ENCODE measurements at places on chromosomes 6 and 20.

- no peak for DNase-seq
Observed at GRCh38 chr6:29734046-29735018, 11.1 kb downstream of the HLA-F start.

DNA sequence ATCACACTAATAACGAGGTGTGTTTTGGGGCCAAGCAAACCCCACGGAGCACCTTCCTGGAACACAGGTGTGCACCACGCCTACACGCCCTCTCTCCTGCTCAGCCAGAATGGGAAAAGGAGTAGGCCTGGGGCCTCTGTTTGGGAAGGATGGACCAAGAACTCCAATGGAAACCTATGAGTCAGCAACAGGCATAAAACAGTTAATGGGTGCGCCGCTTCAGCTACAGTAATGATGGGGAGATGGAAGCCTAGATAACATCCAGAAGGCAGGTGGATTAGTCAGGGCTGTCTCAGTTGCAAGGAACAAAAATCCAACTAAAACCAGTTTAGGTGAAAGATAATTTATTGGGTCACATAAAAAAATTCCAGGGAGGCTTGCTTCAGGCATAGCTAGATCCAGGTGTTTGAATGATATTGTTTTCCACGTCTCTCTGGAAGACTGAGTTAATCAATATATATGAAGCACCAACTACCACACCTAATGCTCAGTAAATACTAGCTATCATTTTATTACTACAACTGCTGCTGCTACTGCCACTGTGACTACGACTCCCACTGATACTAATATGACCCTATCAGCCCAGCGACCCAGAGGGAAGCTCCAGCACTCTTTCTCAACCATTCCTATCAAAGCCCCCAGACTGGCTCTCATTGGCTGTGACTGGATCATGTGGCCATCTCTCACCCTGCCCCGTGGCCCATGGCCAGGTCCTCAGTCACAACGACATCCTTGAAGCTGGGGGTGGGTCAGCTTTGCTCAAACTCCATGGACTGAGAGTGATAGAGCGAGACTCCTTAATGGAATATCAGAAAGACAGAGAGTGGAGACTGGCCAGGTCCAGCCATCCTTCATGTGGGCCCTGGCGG, 155.2 kb upstream of the PTPN1 start:
- no peak for DNase-seq

GRCh38 chr6:22017766-22018165, 279.1 kb downstream of the PRL start:
- no peak for DNase-seq

DNA sequence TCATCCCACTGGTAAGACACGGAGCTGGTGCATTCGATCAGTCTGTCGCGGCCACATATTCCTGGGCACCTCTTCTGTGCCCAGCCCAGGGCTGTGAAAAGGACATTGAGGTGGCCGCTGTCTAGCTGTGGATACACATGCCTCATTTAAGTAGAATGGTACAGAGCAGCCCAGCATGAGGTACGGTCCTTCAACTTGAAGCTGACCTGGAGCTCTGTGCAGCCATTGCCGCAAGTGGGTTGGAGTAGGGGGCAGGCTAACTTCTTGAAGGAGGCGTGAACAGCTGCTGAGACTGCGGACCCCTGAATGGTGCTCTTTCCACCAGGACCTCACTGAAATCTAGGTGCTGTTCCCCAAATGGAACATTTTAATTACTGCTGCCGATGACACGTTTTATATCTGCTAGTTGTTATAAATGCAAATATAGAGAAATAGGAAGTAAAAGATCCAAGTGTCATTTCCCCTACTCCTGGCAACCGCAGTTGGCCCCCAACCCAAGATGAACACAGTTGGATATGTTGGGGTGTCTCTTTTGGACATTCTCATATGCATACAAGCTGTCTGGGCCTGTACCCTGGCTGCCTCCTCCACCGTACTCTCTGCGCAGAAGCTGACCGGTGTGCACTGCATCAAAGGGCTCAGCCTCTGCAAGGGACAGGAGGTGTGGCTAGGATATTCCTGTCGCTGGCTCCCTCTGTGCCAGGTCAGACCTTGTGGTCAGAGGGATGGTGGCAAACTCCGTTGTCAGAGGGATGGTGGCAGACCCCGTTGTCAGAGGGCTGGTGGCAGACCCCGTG, 86.1 kb downstream of the CDC5L start:
- no peak for DNase-seq

- no peak for DNase-seq
Observed at GRCh38 chr6:168393126-168393870, 47.7 kb upstream of the SMOC2 start.

GRCh38 chr6:155770856-155771255, 315.2 kb upstream of the NOX3 start:
- DNase-seq = no peak

GRCh38 chr20:8664778-8665177, 404.1 kb upstream of the PLCB4 start:
- no peak for DNase-seq

DNA sequence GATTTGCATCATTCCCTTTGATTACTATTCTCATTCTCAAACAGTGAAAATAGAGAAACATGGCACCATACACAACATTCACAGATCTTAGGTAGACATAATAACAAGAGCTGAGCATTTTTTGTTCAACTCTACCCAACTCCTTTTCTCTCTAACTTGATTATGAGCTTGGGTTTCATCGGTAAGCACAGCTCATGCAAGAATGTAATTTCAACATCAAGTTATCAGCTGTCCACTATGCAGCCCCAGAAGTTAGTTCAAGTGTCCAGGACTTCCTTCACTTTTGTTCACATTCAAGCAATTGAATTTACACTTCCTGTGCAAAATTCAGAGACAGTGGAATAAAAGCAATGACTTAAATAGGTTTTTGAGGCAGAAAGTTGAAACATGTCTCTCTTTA, 297.7 kb upstream of the SASH1 start:
- DNase-seq = no peak

DNA sequence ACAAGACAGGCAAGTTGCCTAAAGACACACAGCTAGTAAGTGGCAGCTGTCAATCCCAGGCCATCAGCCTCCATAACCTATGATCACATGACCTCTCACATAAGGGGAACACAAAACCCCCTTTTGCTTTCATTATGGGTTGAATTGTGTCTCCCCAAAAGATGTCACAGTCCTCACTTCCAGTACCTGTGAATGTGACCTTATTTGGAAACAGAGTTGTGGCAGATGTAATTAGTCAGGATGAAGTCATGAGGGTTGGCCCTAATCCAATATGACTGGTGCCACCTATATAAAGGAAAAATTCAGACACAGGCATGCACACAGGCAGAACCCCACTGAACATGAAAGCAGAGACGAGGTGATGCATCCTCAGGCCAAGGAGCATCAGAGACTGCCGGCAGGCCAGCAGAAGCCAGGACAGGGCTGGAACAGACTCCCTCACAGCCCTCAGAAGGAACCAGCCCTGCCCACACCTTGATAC, 33.6 kb downstream of the GFOD1 start:
- DNase-seq = no peak
